ENCODE measurements at places on chromosomes 3 and 15.

DNA sequence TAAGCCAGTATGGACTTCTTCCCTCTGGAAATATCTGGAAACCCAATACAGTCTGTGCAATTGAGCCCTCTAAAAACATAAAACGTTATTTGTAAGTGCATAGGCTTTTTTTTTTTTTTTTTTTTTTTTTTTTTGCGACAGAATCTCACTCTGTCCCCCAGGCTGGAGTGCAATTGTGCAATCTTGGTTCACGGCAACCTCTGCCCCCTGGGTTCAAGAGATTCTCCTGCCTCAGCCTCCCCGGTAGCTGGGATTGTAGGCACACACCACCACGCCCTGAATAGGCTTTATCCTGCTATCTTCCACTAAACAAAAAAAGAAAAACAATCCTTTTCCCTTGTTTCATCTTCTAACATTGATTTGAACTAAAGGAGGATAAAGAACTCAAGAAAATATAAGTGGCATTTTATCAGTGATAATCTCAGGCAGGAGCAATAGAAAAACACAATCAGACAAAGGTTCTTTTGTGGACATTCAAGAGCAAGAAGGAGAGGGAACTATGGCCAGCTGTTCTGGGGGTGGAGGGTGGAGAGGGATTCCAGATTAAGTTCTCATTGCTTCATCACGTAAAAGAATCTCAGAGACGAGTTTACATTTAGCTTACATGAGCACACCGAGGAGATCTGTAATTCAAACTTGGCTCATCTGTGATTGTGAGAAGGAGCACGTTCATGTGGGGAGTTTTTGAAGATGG lies 68.6 kb downstream of the ITGB5 start:
- no peak for DNase-seq

- DNase-seq: no peak
Measured at GRCh38 chr3:62665627-62666437, 209.4 kb downstream of the CADPS start.

GRCh38 chr3:177263615-177264368 lies 66.5 kb upstream of the TBL1XR1 start:
- DNase-seq: no peak

DNA sequence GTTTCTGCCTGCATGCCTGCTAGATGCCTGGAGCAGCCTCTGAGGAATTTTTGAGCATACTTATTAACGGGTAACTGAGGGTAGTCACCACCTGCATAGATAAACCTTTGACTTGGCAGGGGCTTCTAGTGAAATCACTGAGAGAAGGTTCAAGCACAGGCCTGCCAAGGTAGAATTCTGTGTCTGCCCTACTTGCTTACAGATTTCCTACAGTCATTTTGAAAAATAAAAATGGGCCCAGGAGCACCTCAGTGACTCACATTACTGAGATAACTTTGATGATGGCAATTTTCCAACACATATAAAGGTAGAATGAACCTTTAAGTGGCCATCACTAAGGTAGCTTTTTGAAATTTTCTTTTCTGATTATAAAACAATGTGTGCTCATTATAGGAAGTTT lies 10.8 kb downstream of the CRTAP start:
- no peak for DNase-seq

GRCh38 chr3:111539351-111540331 lies 2.4 kb upstream of the CD96 start:
- peak; percentile 25 for DNase-seq
